ENCODE measurements at places on chromosomes 12 and 14. TPM values are rescaled to one million over a fixed set of nuclear protein-coding genes. Genes with fewer than 3 reads are reported as not detected.

GRCh38 chr14:90475298-90475697, 78.5 kb downstream of the CALM1 start:
- H3K27ac ChIP-seq, result no peak overlapping the region
- no peaks in the 10 kb centered on the region for H3K4me1 ChIP-seq
- DNase-seq, result no peak
- no peak overlapping the region for H3K4me3 ChIP-seq
- H3K27me3 ChIP-seq, result peaks cover 7% of the 10 kb centered on the region

DNA sequence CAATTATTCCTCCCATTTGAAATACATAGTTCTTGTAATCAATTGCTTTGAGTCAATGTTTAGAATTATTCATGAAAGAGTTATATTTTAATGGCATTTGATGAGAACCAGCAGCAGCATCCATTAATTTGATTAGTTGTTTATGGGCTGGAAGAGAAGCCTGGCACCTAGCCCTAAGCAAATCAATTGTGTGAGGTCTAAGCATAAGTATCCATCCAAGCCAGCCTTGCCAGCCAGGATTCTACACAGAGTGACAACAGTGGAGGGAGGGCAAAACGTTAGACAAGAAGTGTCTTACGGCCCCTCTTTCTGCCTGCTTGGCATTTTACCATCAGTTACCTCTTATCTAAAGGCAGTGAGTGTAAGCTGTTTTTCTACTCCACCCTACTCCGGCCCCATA, 478.5 kb downstream of the NELL2 start:
- H3K27me3 ChIP-seq, result no peaks in the 10 kb centered on the region
- no peak overlapping the region for H3K4me3 ChIP-seq
- H3K27ac ChIP-seq, result no peak overlapping the region

DNA sequence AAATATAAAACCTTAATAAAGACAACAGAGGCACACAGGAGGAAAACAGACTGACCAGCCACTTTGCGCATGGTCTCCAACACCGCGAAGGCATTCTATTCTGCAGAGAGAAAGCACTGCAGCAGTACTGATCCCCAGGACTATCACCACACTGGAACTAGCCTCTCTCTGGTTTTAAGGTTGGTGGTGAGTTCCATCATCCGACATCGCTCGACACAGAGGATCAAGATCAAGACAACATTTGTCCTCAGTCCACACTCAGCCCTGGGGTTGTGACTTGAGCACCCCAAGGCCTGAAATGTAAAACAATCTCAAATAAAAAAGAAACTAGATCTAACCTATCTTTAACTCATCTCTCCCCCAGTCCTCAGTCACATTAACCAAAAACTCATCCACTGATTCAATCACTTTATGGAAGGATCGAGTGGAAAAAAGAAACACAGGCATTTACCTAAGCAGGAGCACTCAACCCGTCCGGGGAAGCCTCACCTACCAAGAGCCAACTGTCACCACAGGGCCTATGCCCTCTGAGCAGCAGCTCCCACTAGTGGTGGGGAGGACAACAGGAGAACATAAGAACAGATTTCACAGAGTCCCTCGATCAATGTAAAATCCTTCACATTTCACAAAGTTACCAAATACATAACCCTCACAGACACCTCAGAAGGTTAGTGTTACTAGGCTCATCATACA, 17.7 kb downstream of the STXBP6 start:
- no peaks in the 10 kb centered on the region for H3K36me3 ChIP-seq
- no peak for DNase-seq

DNA sequence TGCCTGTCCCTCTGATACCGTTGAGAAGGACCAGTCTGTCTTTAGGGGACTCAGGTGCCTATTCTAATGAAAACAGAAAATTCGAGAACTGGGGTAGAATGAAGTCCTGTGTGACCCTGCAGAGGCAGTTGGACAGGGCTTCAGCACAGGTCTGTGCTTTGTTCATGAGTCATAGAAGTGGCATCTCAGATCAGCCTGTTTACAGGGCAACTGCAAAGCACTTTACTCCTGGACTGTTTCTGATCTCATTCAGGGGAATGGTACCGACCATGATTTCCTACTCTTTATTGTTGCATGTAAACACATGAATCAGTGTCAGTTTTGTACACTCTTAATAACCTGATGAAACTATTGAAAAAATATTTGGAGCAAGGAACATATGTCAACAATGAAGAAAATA, 1517.0 kb downstream of the AACS start:
- no peaks in the 10 kb centered on the region for H3K36me3 ChIP-seq
- H3K4me1 ChIP-seq, result no peaks in the 10 kb centered on the region
- no peak overlapping the region for H3K27ac ChIP-seq

- H3K27ac ChIP-seq, result peak overlapping the region; percentile 33
- no peaks in the 10 kb centered on the region for H3K27me3 ChIP-seq
- peaks cover 26% of the 10 kb centered on the region for H3K36me3 ChIP-seq
- no peak for DNase-seq
- peaks cover 79% of the 10 kb centered on the region for H3K4me1 ChIP-seq
Measured at GRCh38 chr14:64720131-64720576, 15.9 kb downstream of the PLEKHG3 start.

GRCh38 chr12:105848286-105848685, 290.5 kb downstream of the NUAK1 start:
- H3K4me3 ChIP-seq, result no peak overlapping the region
- H3K27me3 ChIP-seq, result no peaks in the 10 kb centered on the region
- DNase-seq, result no peak
- no peaks in the 10 kb centered on the region for H3K4me1 ChIP-seq
- H3K27ac ChIP-seq, result no peak overlapping the region

DNA sequence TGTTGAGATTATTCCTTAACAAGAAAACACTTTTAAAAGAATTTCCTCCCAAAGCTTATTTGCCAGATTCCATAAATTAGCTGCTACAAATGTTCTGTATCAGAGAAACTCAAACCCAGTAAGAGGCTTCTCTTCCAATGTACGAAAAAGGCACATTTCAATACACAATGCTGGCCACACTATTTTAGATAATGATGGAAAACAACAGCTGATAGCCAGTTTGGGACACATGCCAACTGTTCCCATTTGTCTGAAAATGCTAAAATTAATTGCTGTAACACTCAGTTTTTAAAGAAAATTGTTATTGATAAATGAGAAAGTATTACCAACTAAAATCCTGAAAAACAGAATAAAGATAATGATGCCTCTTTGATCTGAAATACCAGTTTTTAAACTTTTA, 4.4 kb downstream of the CFL2 start:
- peaks cover 7% of the 10 kb centered on the region for H3K36me3 ChIP-seq
- H3K4me3 ChIP-seq, result no peak overlapping the region
- no peak overlapping the region for H3K27ac ChIP-seq

- no peak overlapping the region for H3K4me3 ChIP-seq
- H3K27ac ChIP-seq, result no peak overlapping the region
- peaks cover 66% of the 10 kb centered on the region for H3K4me1 ChIP-seq
- peaks cover 4% of the 10 kb centered on the region for H3K36me3 ChIP-seq
- no peak for DNase-seq
- H3K27me3 ChIP-seq, result peaks cover 8% of the 10 kb centered on the region
Measured at GRCh38 chr14:92556255-92556741, 42.7 kb downstream of the RIN3 start.

GRCh38 chr12:49232940-49233841, 31.7 kb upstream of the TUBA1C start:
- no peaks in the 10 kb centered on the region for H3K27me3 ChIP-seq
- H3K36me3 ChIP-seq, result no peaks in the 10 kb centered on the region
- DNase-seq, result no peak
- H3K4me3 ChIP-seq, result peak overlapping the region; percentile 84

- no peak for DNase-seq
- H3K36me3 ChIP-seq, result no peaks in the 10 kb centered on the region
- no peak overlapping the region for H3K27ac ChIP-seq
- no peaks in the 10 kb centered on the region for H3K27me3 ChIP-seq
- H3K4me3 ChIP-seq, result no peak overlapping the region
- no peaks in the 10 kb centered on the region for H3K4me1 ChIP-seq
Measured at GRCh38 chr12:129672110-129672509, 231.7 kb downstream of the TMEM132D start.

DNA sequence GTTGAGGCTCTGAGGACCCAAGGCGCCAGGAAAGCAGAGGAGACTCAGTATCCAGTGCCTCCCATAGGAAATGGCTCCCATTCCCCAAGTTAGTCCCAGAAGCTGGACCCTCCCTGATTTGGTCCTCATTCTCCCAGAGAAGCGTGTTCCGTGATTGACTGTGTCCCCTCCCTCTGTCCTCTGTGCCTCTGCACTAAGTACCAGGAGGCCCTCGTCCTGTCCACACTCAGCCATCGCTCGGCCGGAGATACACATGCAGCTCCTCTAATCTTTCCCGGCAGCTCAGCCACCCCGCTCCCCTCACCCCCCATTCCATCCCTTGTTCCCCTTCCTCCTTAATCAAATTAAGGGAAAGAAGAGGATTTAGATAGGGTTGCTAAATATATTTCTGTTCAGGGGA, 28.3 kb upstream of the ATP2A2 start:
- H3K4me1 ChIP-seq, result no peaks in the 10 kb centered on the region
- no peaks in the 10 kb centered on the region for H3K27me3 ChIP-seq
- DNase-seq, result no peak
- no peaks in the 10 kb centered on the region for H3K36me3 ChIP-seq
- no peak overlapping the region for H3K4me3 ChIP-seq

DNA sequence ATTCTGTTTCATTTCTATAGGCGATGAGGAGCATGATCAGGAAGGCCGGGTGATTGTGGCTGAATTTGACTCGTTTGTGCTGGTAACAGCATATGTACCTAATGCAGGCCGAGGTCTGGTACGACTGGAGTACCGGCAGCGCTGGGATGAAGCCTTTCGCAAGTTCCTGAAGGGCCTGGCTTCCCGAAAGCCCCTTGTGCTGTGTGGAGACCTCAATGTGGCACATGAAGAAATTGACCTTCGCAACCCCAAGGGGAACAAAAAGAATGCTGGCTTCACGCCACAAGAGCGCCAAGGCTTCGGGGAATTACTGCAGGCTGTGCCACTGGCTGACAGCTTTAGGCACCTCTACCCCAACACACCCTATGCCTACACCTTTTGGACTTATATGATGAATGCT, 1.9 kb downstream of the APEX1 start:
- H3K4me1 ChIP-seq, result peaks cover 38% of the 10 kb centered on the region
- no peaks in the 10 kb centered on the region for H3K27me3 ChIP-seq

GRCh38 chr12:103877934-103878510, 37.0 kb upstream of the NT5DC3 start:
- no peaks in the 10 kb centered on the region for H3K36me3 ChIP-seq
- H3K4me3 ChIP-seq, result no peak overlapping the region
- H3K27me3 ChIP-seq, result peaks cover under 1% of the 10 kb centered on the region
- DNase-seq, result peak; percentile 70
- H3K27ac ChIP-seq, result no peak overlapping the region

DNA sequence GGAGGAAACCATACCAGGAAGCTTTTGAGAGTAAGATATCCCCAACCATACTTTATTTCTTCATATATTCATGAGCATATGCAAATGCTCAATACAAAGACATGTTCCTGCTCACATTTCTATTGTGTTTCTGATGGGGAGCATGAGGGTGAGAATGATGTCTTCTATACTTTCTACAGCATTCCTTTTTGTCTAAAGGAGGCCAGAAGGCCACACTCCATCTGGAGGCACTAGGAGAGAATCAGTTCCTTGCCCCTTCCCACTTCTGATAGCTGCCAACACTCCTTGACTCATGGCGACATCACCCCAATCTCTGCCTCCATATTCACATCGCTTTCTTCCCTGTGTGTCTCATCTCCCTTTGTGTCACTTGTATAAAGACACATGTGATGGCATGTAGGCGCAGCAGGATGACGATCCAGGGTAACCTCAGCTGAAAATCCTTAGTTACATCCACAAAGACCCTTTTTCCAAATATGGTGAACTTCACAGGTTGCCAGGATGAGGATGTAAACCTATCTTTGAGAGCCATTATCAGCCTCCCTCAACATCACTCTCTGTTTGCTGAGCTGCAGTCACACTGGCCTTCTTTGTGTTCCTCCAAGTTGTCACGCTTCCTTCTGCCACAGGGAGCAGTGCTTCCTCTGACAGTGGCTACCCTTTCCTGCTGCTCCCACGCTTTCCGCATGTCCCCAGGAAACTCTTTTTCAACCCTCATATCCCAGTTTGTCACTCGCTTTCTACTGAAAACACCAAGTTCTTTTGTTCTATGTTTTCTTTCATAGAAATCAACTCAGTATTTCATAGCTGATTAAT, 96.9 kb downstream of the STXBP6 start:
- H3K27me3 ChIP-seq, result no peaks in the 10 kb centered on the region
- H3K27ac ChIP-seq, result no peak overlapping the region
- H3K36me3 ChIP-seq, result no peaks in the 10 kb centered on the region
- H3K4me3 ChIP-seq, result no peak overlapping the region
- H3K4me1 ChIP-seq, result no peaks in the 10 kb centered on the region
- DNase-seq, result no peak

GRCh38 chr14:67441256-67441655, 29.3 kb upstream of the PLEK2 start:
- H3K4me3 ChIP-seq, result no peak overlapping the region
- peaks cover 30% of the 10 kb centered on the region for H3K27me3 ChIP-seq
- no peaks in the 10 kb centered on the region for H3K36me3 ChIP-seq
- H3K4me1 ChIP-seq, result no peaks in the 10 kb centered on the region
- H3K27ac ChIP-seq, result no peak overlapping the region
- DNase-seq, result no peak

DNA sequence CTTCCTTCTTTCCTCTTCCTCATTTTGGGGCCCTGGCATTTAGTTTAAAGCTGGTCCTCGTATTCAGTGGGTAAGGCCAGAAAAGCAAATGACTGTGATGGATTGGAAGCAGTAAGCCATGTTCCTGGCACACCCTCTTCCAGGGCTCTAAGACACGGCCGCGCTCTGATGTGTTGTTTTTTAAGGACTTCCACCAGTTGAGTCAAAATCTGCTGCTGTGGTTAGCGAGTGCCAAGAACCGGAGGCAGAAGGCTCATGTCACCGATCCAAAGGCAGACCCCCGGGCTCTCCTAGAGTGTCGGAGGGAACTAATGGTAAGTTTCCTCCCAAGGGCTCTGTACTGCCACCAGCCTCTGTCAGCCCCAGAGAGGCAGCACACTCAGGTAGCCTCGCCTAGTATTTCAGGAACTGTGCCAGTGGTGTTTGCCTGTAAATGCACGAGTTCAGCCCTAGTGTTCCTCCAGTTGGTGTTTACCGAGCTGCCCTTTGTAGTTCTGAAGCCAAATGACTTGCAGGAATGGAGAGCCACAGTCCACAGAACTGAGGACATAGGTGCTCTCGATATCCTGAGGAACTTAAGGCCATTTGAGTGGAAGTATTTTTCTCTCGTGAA, 72.7 kb downstream of the ESR2 start:
- no peak overlapping the region for H3K27ac ChIP-seq
- H3K27me3 ChIP-seq, result no peaks in the 10 kb centered on the region
- DNase-seq, result no peak
- H3K4me3 ChIP-seq, result no peak overlapping the region
- H3K4me1 ChIP-seq, result no peaks in the 10 kb centered on the region

The TAS2R20 gene
- 2.1 TPM for total RNA-seq

The STYK1 gene
- 0.17 TPM for total RNA-seq

The FAM222A gene
- total RNA-seq, result 0.52 TPM

The TCP11L2 gene
- total RNA-seq, result 21.0 TPM

The SIX6 gene
- total RNA-seq, result not detected

The PLEKHD1 gene
- 0.19 TPM for total RNA-seq
